ENCODE measurements at places on chromosomes 6 and 20. TPM values are rescaled to one million over a fixed set of nuclear protein-coding genes. Genes with fewer than 3 reads are reported as not detected.

COL9A1 gene
- 1.6 TPM for total RNA-seq

EYA4 gene
- 0.56 TPM for total RNA-seq

HM13 gene
- 122 TPM for total RNA-seq

MAS1 gene
- total RNA-seq = not detected

KCTD20 gene
- total RNA-seq = 28.4 TPM

HRH3 gene
- total RNA-seq = not detected

HUS1B gene
- 0.34 TPM for total RNA-seq

CST5 gene
- total RNA-seq = not detected

TRIM40 gene
- total RNA-seq = 30.7 TPM

CAP2 gene
- total RNA-seq = 3.4 TPM

MRAP2 gene
- total RNA-seq = 8.5 TPM

ADGRF5 gene
- total RNA-seq = 3.8 TPM

CD24 gene
- total RNA-seq = 1,898 TPM

GLO1 gene
- total RNA-seq = 49.4 TPM

TRAPPC3L gene
- not detected for total RNA-seq

GPLD1 gene
- 0.98 TPM for total RNA-seq

BTNL2 gene
- not detected for total RNA-seq

SLC17A3 gene
- not detected for total RNA-seq

OR2H1 gene
- total RNA-seq = not detected

LTB gene
- total RNA-seq = 0.70 TPM

LINC00237 gene
- not detected for total RNA-seq

C20orf144 gene
- total RNA-seq = not detected

TFAP2C gene
- 1.6 TPM for total RNA-seq

RIMS1 gene
- total RNA-seq = 0.43 TPM

SLC52A3 gene
- 22.8 TPM for total RNA-seq

RSPO4 gene
- total RNA-seq = 0.11 TPM

PRPH2 gene
- 0.40 TPM for total RNA-seq

TRIM15 gene
- 62.5 TPM for total RNA-seq

FAM217A gene
- not detected for total RNA-seq

F13A1 gene
- 56.8 TPM for total RNA-seq

ANGPT4 gene
- not detected for total RNA-seq
